Stimulated activated CD8-positive, alpha-beta memory T cell treated with anti-CD3 and anti-CD28 coated beads, Interleukin-12 subunit alpha, Interleukin-12 subunit beta, amount 100 ng/mL, for 4 hours (primary cell): ENCODE measurements at places on chromosomes 7 and 10.

- DNase-seq = no peak
Observed at GRCh38 chr7:33744293-33745075, 160.9 kb upstream of the BMPER start.

DNA sequence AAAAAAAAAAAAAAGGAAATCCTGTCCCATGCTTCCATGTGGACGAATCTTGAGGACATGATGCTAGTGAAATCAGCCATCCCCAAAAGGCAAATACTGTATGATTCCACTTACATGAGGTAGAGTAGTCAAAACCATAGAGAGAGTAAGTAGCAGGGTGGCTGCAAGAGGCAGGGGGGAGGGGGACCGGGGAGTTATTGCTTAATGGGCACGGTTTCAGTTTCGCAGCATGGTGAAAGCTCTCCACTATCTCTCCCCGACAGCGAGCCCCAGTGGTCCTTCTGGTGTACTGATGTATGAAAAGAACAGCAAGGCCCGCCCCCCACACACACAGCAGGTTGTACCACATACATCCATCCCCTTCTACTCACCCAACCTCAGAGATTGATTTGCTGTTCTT is 32.8 kb downstream of the NOD1 start:
- peak; percentile 53 for DNase-seq

GRCh38 chr10:133528296-133528844 is 1.2 kb downstream of the CYP2E1 start:
- DNase-seq = no peak

DNA sequence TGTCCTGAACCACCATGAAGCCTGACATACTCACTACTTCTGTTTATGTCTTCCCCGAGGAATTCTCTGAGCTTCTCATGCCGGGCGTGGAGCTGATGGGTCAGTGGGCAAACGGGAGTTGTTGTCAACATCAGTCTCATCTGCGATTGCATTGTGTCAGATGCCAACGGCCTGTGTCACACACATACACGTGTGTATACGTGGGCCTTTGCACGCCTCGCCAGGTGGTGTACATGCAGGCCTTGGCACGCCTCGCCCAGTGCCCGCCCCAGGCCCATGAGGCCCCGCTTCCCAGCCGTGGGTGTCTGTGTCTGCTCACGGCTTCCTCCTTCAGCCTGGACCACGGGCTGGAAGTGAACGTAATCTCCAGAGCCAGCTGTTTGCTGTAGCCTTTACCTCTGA is 7.5 kb upstream of the CSGALNACT2 start:
- no peak for DNase-seq

GRCh38 chr10:7813481-7813880 is 4.8 kb upstream of the TAF3 start:
- DNase-seq = no peak
